ENCODE measurements at places on chromosomes 4 and X.

- H3K27me3 ChIP-seq, result no peaks in the 10 kb centered on the region
- DNase-seq, result no peak
- no peaks in the 10 kb centered on the region for H3K4me1 ChIP-seq
These were observed 53.1 kb downstream of the ELF4 start for GRCh38 chrX:130057209-130057608.

GRCh38 chr4:82839624-82840023 lies 41.0 kb upstream of the SCD5 start:
- no peak for DNase-seq
- H3K27me3 ChIP-seq, result no peaks in the 10 kb centered on the region
- no peak overlapping the region for H3K27ac ChIP-seq
- peaks cover 35% of the 10 kb centered on the region for H3K36me3 ChIP-seq

DNA sequence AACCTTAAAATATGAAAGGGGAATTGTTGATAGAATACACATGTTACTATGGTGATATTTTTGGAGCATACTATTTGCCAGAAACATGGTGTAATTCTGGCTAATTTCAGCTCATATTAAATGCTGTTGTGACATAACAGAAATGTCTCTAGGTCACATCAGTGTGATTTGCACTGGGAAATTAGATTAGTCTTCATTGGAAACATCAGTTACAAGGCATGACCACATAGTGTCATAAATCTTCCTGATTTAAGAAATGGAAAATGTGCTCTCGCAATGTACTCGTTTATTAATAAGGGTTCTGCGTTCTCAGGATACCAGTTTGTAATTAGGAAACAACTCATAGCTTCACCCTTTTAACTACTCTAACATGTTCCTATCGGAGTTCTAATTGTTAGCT lies 72.9 kb upstream of the GYPA start:
- no peak overlapping the region for H3K27ac ChIP-seq
- H3K36me3 ChIP-seq, result no peaks in the 10 kb centered on the region
- DNase-seq, result no peak
- no peak overlapping the region for H3K4me3 ChIP-seq
- no peaks in the 10 kb centered on the region for H3K27me3 ChIP-seq

DNA sequence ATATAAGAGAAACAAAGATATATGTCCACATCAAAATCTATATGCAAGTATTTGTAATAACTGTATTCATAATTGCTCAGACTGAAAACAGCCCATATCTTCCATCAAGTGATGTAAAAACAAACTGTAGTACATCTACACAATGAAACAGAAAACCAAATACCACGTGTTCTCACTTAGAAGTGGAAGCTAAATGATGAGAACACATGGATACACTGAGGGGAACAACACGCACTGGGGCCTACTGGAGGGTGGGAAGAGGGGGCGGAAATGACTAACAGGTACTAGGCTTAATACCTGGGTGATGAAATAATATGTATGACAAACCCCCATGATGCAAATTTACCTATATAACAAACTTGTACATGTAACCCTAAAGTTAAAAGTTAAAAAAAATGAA lies 42.7 kb downstream of the UBA6 start:
- peaks cover 77% of the 10 kb centered on the region for H3K36me3 ChIP-seq
- no peaks in the 10 kb centered on the region for H3K27me3 ChIP-seq
- DNase-seq, result peak; percentile 58
- H3K4me3 ChIP-seq, result no peak overlapping the region
- peaks cover 25% of the 10 kb centered on the region for H3K4me1 ChIP-seq
- no peak overlapping the region for H3K27ac ChIP-seq

GRCh38 chrX:119693996-119694451 lies 1.1 kb upstream of the SEPTIN6 start:
- peak overlapping the region; percentile 24 for H3K4me3 ChIP-seq
- peaks cover 10% of the 10 kb centered on the region for H3K36me3 ChIP-seq
- no peaks in the 10 kb centered on the region for H3K27me3 ChIP-seq
- peaks cover 8% of the 10 kb centered on the region for H3K4me1 ChIP-seq
- DNase-seq, result no peak

- H3K36me3 ChIP-seq, result no peaks in the 10 kb centered on the region
- no peak for DNase-seq
- H3K4me3 ChIP-seq, result no peak overlapping the region
- H3K27me3 ChIP-seq, result peaks cover 1% of the 10 kb centered on the region
- H3K4me1 ChIP-seq, result no peaks in the 10 kb centered on the region
These were observed 17.7 kb downstream of the SLC10A6 start for GRCh38 chr4:86831262-86832130.

GRCh38 chr4:74555231-74555630 lies 110.3 kb downstream of the AREG start:
- no peaks in the 10 kb centered on the region for H3K36me3 ChIP-seq
- no peaks in the 10 kb centered on the region for H3K27me3 ChIP-seq
- no peak overlapping the region for H3K4me3 ChIP-seq

DNA sequence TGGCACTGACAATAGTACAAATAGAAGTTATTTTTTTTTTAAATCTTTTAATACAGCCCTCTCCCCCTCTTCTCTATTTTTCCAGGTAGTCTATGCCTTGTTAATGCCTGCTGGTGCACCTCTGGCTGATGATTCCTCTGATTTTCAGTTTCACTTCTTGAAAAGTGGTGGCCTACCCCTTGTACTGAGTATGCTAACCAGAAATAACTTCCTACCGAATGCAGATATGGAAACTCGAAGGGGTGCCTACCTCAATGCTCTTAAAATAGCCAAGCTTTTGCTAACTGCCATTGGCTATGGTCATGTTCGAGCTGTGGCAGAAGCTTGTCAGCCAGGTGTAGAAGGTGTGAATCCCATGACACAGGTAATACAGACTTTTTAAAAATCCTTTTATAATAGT lies 99.1 kb downstream of the USP9X start:
- peaks cover 4% of the 10 kb centered on the region for H3K36me3 ChIP-seq
- no peak overlapping the region for H3K4me3 ChIP-seq
- H3K27me3 ChIP-seq, result no peaks in the 10 kb centered on the region

- no peak overlapping the region for H3K27ac ChIP-seq
- DNase-seq, result peak; percentile 71
- peak overlapping the region; percentile 87 for H3K4me3 ChIP-seq
- peaks cover 11% of the 10 kb centered on the region for H3K27me3 ChIP-seq
- H3K36me3 ChIP-seq, result peaks cover 33% of the 10 kb centered on the region
- peaks cover 33% of the 10 kb centered on the region for H3K4me1 ChIP-seq
These were observed 501 bp downstream of the ZNF518B start for GRCh38 chr4:10456595-10457254.

- no peak for DNase-seq
- no peak overlapping the region for H3K4me3 ChIP-seq
- peaks cover 10% of the 10 kb centered on the region for H3K4me1 ChIP-seq
- no peaks in the 10 kb centered on the region for H3K27me3 ChIP-seq
- H3K36me3 ChIP-seq, result peaks cover 13% of the 10 kb centered on the region
These were observed 70.2 kb upstream of the MAP3K15 start for GRCh38 chrX:19585332-19586082.

DNA sequence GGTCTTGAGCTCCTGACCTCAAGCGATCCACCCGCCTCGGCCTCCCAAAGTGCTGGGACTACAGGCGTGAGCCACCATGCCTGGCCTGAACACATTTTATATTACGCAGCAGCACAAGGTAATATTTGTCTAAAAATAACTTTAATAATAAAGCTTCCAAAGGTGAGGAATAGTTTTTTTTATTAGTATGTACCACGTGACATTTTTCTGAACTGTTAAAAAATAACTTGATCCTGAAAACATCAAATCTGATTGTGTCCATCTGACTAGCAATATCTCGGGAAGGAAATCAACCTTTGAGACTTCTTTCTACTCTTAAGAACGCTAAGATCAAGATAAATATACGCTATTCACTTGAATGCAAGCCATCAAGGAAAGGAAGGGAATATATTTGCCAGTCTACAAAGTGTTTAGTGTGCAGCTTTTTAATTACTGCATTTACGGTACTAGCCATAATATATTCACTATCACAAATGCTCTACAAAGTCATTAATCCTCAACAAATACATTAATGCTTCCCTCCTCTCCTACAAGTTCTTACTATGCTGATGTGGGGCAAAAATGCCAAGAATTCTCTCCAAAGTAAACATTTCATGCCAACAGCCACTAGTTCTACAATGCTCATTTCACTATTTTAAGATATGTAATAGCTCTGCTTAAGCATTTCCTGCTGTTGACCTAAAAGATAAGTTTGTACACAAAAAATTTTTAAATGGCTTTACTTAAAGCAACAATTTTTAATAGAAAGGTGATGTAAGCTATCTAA lies 143.6 kb downstream of the APBB2 start:
- H3K27ac ChIP-seq, result no peak overlapping the region
- no peaks in the 10 kb centered on the region for H3K36me3 ChIP-seq
- H3K4me3 ChIP-seq, result no peak overlapping the region
- H3K27me3 ChIP-seq, result no peaks in the 10 kb centered on the region
- no peak for DNase-seq

GRCh38 chr4:96326846-96327245 lies 487.0 kb downstream of the PDHA2 start:
- no peak for DNase-seq
- no peak overlapping the region for H3K27ac ChIP-seq

Measured in activated naive CD4-positive, alpha-beta T cell treated with anti-CD3 and anti-CD28 coated beads for 36 hours (primary cell).